Epithelial cell of proximal tubule (primary cell): ENCODE measurements at places on chromosomes 12 and 14.

- DNase-seq: no peak
Measured at GRCh38 chr14:21248739-21249411, 20.4 kb downstream of the HNRNPC start.

DNA sequence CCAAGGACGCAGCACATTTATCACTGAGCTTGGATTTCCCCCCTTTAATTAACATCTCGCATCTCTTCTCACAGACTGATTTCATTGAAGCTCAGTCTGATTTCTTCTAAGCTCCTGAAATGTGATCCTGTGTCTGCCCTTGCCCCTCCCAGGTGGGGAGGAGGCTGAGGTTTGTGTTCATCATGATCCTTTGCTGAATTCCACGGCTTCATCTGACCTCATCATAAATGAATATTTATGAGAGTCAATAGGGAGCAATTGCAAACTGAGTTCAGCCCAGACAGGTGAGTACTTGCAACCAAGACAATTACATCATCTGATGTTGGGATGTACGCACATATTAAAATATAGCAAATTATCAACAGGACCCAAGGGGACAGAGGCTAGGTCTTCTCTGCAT is 72.4 kb downstream of the MAP1LC3B2 start:
- DNase-seq: no peak

- no peak for DNase-seq
Measured at GRCh38 chr12:57802607-57803006, 15.9 kb downstream of the AVIL start.

DNA sequence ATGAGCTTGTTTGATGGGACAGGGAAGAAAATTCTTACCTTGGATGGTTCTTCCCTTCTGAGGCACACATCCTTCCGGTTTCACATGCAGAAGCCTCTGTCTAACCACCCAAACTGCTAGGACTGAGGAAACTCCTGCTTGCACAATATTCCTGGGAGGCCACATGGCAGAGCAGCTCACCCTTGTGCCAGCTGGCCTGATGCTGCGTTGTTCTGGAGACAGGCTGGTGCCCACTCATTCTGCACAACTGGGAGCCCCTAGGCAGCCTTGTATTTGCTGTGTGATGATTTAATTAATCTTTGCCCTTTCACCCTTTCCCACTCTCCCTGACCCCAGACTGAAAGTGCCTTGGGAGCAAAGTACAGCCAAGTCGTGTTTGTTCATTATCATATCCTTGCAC is 130.8 kb downstream of the RTN1 start:
- no peak for DNase-seq

- DNase-seq: no peak
Measured at GRCh38 chr12:52629281-52630007, 11.1 kb upstream of the KRT73 start.

DNA sequence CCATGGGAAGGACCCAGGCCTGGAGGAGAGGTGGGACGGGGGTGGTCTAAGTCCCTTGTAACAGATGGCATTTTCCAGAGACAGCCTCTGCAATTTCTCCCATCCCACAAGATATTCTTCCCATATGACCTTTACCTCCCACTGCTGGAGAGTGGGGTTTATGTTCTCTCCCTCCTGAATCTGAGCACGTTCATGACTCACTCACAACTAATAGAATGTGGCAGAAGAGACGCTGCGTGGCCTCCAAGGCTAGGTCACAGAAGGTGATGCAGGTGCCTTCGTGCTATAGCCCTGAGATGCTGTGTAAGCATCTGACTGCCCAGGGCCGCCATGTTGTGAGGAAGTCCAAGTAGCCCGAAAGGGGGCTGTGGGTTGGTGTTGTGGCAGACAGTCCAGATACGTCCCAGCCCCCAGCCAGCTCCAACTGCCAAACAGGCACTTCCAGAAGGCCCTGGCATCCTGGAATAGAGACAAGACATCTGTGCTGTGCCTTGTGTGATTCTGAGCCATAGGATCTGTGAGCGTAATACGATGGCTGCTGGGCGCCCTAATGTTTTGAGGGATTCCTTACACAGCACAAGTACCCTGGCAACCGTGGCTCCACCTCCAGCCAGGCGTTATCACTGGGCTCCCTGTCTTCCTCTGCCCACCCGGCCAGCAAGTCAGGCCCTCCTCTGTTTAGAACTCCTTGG is 56.1 kb upstream of the NCOR2 start:
- no peak for DNase-seq

- DNase-seq: no peak
Measured at GRCh38 chr14:93734086-93734822, 54.0 kb downstream of the PRIMA1 start.

GRCh38 chr12:42704810-42705401 is 115.4 kb upstream of the PRICKLE1 start:
- no peak for DNase-seq

DNA sequence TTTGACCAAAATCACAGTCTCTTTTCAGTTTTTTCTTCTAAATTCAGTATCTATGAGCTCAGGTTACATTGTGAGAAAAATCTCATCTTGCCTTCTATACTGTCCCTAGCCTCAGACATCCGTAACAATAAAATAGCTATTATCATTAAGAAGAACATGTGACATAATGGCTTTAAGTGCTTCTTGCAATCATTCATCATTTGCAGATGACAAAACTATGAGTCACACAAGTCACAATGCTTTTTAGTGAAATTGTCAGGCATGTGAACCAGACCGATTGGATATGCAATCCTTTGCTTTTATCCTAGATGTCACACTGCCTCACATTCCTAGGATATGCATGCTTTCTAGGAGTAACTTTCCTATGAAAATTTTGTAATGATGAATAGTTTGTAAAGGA is 313.1 kb downstream of the SLC6A15 start:
- no peak for DNase-seq

- DNase-seq: no peak
Measured at GRCh38 chr12:130826151-130826801, 12.8 kb downstream of the STX2 start.

GRCh38 chr12:53600490-53601295 is 25.5 kb downstream of the ATF7 start:
- no peak for DNase-seq

- no peak for DNase-seq
Measured at GRCh38 chr14:23365036-23365731, at the start of gene EFS. EFS (minus strand) TSS chr14:23365172; CDS start chr14:23365025, 147 bp downstream.

- DNase-seq: no peak
Measured at GRCh38 chr14:81625343-81625742, 91.7 kb upstream of the SEL1L start.

DNA sequence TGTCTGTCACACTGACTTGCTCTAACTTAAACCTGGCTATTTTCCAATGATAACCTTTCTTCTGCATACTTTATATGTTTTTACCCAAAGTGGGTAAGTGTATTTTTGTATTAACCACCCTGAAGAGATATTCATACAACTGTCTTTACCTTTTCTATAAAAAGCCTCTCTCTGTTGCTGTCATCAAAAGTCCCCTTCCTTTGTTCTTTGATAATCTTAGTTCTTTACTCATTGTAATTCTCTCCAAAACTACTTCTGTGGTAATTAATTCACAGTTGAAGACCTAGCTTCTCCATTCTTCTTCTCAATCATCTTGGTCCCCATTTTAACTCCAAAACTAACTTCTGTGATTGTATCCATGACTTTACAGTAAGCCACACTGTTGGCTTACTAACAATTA is 479.7 kb upstream of the MGAT4C start:
- DNase-seq: no peak

- no peak for DNase-seq
Measured at GRCh38 chr12:120798696-120799095, 73.1 kb downstream of the ACADS start.

GRCh38 chr12:16266085-16266484 is 11.4 kb downstream of the SLC15A5 start:
- no peak for DNase-seq

DNA sequence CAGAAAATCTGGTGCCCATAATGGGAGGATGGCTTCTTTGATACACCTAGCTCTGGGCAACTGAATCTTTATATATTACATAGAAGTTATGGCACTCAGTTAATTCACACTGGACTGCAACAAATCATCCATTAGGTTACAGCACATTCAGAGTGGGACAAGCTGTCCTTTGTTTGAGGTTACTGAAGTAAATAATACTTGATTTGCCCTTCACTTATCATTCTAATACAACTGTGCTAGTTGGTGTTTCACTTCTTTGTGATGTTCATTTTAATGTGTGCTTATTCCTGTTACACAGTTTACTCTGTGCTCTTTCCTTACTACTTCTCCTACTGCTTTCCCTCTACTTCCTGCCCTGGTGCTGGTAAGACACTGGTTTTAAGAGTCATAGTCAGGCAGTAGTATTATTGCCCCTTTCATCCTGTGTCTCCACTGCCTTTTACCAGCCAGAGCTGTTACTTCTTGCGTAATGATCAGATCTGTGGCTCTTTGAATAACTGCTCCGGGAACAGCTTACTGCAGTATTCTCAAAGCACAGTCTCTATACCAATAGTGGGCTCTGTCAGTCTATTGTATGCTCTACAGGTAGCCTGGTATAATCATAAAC is 36.4 kb upstream of the GXYLT1 start:
- peak; percentile 29 for DNase-seq

DNA sequence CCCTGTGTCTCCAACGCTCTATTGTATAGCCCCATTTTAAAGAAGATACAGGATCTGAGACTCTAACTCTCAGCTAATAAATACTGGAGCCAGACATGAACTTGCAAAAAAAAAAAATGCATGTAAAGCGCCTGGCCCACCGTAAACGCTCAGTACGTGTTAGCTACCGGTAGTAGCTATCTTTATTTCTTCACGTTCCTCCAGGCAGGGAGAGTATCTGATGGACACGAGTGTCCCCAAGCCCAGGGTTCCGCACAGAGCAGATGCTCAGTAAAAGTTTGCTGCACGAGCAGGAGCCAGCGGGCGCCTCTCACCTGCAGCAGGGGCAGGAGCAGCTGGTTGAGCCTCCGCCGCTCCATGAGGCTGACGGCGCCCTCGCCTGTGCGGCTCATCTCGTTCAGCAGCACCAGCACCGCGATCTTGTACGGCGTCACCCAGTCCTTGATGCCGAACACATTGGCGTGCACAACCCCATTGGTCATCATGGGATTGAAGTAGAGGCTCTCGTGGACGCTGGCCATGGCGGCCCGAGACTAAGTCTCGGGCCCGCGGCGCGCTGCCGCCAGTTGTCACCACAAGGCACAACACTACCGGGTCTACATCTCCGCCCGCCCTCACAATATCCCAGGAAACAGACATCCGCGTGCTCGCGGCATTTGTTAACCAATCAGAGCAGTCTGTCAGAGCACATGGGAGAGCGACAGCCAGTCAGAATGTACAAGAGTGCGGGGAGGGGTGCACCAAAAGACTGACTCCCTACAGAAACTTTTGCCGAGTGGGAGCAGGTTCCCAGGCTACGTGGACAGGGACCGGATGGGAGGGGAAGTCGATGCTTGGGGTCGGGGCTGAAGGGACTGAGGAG is at the start of gene ANAPC5:
TSS of gene ANAPC5 (minus strand) at position 592 of the 862 bp plus-strand sequence. CDS start at position 521, 71 bp downstream.
- DNase-seq: peak; percentile 94

DNA sequence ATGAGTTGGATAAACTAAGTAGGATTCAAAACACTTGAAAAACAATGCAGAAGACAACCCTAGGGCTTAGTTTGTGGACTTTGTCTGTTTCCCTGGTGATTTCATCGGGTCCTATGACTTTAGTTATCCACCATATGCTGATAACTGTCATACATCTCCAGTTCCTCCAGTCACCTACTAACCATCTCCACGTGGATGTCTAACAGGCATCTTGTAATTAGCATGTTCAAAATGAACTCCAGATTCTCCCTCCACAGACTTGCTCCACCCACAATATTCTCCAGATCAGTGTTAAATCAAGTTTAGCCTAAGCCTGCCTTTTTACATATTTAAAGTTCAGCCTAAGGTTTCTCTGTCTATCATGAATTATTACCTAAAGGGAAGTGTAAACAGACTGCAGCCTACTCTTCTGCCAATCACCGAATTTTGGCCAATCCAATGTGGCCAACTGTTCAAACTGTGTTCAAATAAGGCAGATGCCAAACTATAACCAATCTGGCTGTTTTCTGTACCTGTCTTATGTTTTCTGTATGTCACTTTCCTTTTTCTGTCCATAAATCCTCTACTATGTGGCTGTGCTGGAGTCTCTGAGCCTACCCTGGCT is 87.1 kb downstream of the PAX9 start:
- no peak for DNase-seq

GRCh38 chr12:128792881-128793280 is 30.9 kb downstream of the SLC15A4 start:
- DNase-seq: no peak

DNA sequence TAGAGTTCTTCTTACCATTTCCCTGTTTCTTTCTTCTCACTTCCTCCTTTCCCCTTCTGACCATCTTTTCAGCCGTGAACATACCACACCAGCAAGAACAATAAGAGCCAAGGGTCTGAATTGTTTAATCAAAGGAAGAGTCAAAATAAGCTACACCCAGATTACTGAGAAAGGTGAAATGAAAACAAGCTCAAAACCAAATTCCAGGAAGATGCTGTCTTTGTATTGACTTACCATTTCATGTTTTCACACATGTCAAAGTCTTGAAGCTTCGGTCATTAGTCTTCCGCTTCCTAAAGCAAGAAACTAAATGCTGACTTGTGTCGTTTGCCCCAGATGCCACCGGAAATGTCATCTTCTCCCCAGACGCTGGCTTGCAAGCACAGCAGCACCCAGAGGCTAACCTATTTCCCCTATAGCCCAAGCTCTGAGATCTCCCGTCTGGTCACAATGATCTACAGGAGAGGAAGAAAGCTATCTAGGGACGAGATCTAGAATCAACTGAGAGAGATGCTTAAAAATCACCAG is 136.5 kb upstream of the AMIGO2 start:
- DNase-seq: no peak

DNA sequence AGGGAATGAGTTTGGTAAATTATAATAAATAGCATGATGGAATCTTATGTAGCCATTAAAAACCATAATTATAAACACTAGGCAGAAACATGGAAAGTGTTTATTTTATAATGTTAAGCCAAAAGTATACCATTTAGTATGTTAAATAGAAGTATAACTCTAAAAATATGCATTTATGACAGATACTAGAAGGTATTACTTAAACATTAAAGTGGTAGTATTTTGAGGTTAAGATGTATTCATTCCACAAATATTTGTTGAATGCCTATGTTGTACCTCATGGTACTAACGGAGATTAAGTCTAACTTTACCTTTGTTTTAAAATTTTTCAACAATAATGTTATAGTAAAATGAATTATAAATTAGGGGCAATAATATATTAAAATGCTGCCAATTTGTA is 24.1 kb downstream of the TTC8 start:
- DNase-seq: no peak

DNA sequence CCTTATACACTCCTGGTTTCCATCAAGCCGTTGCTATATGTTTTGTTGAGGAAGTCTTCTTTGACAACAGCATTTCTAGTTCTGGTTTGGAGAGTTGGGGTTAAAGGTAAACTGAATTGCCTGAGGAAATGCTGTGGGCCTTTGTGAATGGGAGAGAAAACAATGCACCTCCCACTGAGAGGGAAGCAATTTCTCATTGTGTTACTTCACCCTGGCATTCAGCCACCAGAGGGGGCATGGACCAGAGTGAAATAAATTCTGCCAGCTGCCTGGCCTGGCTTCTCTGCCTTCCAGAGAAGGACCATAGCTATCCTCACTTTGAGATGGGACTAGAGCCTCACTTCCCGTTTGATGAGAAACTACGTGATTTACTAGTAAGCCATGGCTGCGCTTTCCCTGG is 475.3 kb downstream of the EGLN3 start:
- peak; percentile 53 for DNase-seq
